ENCODE measurements at places on chromosomes 2 and 18.
A peak's percentile ranks its signal among the peaks of the same experiment; 100 is the strongest.

DNA sequence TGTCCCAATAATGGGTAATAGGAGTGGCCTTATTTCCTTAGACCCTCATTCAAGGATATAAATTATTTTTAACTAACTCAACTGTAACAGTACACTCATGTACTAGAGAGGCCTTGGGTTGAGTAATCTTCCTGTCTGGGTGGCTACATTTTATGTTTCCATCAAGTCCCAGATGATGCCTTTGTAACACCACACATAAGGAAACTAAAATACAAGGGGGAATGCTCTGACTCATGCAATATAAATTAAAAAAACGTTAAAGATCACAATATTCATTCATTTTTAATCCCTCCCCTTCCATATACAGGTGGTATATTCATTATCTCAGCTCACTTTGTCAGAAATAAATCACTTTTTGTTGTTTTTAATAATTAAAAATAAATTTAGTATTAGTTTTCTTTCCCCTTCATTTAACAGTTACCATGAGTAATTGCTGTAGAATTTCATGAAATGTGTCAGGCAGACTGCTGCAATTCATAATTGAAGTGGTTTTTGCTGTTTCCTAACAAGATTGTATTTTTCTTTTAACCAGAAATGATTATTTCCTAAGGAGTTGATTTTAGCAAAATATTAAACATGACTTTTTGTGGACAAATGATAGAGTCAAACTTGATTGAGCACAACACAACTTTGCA, 1403.6 kb downstream of the SUCLG1 start:
- peak; percentile 74 for DNase-seq

GRCh38 chr2:189291460-189291859, 111.9 kb upstream of the COL5A2 start:
- DNase-seq = no peak

GRCh38 chr18:35289727-35290093, 319 bp downstream of the ZSCAN30 start:
- no peak for DNase-seq

DNA sequence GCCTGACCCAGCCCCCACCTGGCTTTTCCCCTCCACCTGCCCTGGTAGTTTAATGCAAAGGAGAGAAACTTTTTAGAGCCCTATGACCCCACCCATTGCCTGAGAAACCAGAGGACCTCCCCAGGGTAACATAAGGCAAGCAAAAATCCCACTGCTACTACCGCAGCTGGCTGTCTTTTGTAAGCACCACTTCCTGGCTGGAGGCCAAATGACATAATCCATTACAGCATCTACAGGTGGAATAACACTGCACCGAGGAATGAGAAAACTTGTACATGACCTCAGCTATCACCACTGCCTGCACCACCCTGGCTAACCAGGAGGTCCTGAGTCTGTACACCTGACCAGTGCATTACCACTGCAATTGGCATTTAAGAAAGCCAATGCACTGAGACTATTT, 149.6 kb upstream of the GALNT5 start:
- peak; percentile 79 for DNase-seq

- no peak for DNase-seq
Measured at GRCh38 chr2:7190587-7191324, 273.5 kb downstream of the RNF144A start.
